GM13977 (cell line): ENCODE measurements at places on chromosomes 1 and 21.

GRCh38 chr1:204320382-204320804 is 39.3 kb downstream of the PLEKHA6 start:
- no peak for DNase-seq

DNA sequence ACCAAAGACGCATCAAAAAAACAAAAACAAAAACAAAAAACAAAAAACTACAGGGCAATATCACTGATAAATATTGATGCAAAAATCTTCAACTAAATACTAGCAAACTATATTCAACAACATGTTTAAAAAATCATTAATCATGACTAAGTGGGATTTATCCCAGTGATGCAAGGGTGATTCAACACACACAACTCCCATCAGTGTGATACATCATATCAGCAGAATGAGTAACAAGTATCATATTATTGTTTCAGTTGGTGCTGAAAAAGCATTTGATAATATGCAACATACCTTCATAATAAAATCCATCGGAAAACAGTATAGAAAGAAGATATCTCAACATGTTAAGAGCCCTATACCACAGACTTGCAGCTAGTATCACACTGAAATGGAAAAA is 953.0 kb downstream of the AMY1C start:
- DNase-seq = no peak

- peak; percentile 47 for DNase-seq
Measured at GRCh38 chr1:245810789-245811337, 656.1 kb downstream of the KIF26B start.

DNA sequence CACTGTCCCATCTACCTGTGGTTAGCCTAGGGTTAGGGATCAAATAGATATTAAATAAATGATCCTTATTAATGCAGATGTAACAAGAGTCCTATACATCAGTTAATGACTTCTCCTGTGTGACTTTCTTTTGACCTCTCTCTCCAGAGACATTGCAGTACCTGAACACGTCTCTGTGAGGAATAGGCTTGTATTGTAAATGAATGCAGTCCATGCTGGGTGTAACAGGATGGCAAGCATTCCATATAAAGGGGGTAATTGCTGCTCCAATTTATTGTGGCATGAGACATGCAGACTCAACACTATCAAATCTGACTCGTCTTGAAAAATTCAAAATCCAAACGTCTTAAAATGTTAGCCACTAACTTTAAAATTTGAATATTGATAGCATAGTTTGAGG is 189.5 kb downstream of the PRDM2 start:
- DNase-seq = no peak

GRCh38 chr1:179953974-179954492 is 577 bp upstream of the CEP350 start:
- peak; percentile 23 for DNase-seq
